ENCODE measurements at places on chromosomes 7 and 10. TPM values are rescaled to one million over a fixed set of nuclear protein-coding genes. Genes with fewer than 3 reads are reported as not detected.

DNA sequence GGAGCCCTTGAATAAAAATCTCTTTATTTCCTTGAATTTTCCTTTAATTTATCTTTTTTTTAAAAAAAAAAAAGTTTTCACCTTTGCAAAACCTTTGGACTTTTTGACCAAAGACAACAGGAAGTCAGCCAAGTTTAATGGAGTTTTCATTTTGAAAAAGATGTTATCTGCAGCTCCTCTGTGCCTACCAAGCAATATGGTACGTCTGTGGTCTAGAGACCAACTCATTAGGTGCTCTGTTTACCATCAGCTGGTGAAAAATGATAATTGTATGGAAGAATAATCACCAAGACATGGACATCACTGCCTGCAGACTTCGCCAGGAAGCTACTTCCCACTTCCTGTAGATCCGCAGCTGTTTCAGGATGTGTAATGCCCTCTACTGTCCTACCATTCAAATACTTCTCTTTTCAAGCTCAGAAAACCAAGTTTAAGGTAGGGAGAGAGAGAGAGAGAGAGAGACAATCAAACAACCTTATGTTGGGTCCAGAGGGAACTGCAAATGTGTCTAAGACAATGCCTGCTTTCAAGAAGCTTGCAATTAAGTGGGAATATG lies 18.7 kb downstream of the PLXNA4 start:
- DNase-seq: no peak

DNA sequence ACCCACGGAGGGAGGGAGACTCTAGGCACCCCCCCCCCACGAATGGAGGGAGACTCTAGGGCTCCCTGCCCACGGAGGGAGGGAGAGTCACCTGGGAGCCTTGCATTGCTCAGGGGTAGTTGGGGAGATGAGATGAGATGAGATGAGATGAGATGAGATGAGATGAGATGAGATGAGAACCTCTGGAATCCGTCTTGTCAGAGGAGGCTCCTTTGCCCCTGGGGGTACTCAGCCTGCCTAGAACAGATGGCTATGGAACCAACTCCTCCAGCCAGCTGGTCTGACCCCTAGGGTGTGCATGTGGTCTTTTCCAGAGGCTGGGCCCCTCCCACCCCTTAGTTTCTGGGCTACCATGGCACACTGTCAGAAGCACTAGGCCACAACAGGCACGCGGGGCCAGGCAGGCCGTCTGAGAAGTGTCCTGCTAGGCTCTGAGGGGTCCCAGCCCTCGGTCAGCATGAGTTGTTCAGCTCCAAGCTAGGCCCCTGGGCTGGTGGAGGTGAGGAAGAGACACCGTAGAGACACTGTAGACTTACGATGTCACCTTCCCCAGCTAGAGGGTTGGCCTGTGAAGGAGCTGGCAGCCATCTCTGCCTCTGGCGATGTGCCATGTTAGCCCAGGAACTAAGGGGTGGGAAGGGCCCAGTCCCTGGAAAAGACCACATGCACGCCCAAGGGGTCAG lies 8.8 kb downstream of the TSPAN15 start:
- no peak for DNase-seq

DNA sequence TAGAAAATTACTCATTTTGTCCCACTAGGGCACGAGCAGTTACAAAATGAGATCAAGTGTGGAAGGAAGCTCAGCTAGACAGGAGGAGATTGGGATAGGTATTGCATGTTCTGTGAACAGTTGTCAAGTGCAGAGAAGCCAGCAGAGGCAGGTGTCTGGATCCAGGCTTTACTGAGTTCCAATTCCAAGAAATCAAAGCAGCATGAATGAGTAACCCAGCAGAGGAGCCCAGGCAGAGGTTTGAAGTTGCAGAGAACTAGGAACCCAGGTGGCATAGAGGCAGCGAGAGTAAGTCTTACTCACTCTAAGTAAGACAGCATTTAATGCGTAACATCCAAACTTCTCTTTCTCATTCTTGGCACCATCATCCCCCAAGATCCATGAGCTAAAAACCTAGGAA lies 11.8 kb downstream of the MRC1 start:
- DNase-seq: no peak

DNA sequence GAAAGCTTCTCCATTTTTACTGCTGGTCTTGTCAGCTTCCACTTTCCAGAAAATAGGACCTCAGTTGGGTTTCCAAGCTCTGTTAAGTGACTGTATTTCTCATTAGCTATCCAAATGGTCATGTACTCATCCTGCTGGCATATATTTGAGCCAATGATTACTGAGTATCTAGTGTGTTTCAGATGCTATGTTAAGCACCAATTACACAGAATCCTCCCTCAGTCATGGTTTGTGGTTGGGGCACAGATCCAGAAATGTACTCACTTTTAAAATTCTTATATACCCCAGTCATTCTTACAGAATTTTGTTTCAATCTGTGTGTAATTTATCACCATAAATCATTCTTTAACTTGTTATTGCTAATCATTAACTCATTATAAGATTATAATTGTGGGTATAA lies 362.3 kb upstream of the MTPN start:
- DNase-seq: no peak

The AKR1C1 gene
- 12.9 TPM for polyA plus RNA-seq

DNA sequence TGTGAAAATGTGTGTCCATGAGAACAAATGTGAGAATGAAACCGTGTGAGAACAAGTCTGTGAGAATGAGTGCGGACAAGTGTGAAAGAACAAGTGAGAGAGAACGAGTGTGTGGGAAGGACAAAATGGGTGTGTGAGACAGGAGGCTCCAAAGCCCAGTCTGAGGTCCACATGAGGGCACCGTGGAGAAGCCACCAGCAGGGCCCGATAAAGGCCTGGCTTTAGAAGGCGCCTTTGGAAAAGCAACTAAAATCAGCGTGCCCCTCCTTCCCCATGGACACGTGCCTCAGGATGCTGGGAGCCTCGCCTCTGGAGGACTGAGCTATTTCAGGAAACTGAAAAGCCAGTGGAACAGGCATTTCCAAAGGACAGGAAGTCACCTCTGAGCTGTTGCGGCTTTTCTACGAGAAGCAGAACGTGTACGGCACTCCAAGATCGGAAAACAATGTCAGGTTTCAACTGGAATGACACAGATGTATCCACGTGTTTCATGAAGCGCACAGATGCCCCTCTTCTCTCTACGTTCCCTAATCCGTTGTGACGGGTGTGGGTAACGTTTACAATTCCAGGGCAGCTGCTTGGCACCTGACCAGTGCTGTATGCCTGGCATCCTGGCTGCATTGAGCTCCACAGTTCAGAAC lies 46.4 kb downstream of the ESYT2 start:
- DNase-seq: no peak

DNA sequence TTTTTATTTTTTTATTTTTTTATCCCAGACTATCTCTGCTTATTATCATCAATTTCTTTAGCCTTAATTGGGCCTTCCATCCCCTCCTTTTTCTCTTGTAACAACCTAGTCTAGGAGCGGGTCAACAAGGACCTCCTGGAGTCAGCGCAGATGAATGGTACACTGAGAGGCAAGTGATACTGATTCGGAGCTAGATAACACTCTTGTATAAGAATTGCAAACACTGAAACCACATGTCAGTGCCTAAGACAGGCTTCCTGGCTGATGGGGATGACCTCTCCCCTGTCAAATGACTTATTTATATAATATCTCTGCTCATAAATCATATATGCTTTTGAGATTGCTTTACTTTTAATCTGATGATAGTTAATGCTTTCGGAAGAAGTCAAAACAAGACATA lies 22.7 kb downstream of the BPGM start:
- DNase-seq: no peak
